ENCODE measurements at places on chromosomes 5 and 9. TPM values are rescaled to one million over a fixed set of nuclear protein-coding genes. Genes with fewer than 3 reads are reported as not detected.

GRCh38 chr9:72984991-72985390, 32.1 kb upstream of the ALDH1A1 start:
- no peak for DNase-seq

GRCh38 chr5:177524539-177524900, 7.8 kb upstream of the DDX41 start:
- no peak for DNase-seq

DNA sequence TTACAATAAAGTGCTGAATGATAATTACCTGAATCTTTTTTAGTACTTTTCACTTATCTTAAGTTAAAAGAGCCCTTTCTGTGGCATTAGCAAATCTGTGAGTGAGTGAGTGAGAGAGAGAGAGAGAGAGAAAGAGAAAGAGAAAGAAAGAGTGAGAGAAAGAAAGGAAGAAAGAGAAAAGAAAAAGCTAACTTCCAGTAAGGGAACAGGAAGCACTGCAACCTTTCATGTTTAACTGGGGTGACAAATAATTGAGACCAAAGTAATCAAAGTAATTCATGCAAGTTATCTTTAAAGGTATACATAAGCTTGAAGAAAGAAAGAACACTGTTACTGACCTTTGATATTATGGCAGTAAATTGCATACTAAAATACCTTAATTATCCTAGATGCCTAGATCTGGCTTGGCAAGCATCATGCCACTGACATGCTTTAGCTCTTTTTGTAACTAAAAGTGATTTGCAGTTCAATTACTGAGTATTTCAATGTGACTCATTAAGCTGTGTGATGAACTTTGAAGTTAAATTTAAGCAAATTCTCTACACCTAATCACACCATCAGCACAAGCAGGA, 21.7 kb downstream of the FEM1C start:
- no peak for DNase-seq

DNA sequence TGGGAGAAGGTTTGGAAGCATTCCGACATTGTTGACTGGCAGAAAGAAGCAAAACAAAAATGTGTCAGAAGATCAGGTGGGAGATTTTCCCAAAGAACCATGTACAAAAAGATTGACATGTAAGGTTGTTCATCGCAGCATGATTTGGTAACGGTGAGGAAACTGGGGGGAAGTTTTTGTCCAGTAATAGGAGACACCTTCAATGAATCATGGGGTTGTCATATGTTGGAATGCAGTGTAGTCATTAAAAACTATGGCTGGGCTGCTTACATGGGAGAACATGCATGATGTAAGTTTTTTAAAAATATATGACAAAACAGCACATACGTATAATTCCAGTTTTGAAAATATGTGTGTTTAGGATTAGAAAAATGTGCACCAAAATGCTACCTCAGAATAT, 50.5 kb downstream of the HSD17B3 start:
- no peak for DNase-seq

DNA sequence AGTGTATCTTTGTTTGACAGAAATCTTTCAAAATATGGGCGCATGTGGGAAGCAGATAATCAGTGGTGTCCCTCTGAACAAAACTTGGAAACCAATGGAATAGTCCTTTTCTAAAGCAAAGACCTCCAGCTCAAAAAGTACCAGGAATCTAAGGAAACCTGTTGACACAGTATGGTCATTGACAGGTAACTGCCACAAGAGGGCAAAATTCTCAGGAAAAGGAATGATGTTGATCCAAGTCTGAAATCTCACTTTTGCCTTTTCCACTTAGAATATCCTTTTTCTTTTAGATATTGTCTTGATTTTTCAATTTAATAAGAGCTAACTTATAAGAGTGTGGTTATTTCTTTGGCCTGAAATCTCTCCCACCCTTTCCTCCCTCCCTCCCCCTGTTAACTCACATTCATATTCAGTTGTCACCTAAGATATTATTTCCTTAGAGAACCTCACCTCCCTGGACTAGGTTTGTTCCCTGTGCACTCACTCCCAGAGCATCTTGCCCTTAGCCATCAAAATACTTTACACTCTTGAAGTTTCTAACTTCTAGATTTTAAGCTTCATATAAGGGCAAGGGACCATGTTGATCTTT, 59.0 kb upstream of the BARX1 start:
- no peak for DNase-seq

DNA sequence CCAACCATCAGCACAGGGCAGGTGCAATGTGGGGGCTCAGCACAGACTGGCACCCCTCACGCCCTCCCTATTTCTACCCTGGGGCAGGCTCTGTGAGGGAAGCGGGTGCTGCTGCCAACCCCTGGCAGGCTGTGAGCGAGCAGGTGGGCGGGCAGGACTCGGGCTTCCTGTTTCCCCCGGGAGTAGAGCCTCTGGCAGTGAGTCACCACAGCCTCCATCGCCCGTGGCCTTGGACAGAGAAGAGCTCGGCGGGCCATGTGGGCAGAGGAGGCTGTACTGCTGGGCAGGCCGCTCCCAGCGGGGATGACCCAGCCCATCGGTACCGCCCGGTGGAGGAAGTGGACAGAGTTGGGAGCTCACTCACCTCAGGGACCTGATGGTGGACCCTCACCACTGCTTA, 16.6 kb downstream of the KCNT1 start:
- DNase-seq = no peak

DNA sequence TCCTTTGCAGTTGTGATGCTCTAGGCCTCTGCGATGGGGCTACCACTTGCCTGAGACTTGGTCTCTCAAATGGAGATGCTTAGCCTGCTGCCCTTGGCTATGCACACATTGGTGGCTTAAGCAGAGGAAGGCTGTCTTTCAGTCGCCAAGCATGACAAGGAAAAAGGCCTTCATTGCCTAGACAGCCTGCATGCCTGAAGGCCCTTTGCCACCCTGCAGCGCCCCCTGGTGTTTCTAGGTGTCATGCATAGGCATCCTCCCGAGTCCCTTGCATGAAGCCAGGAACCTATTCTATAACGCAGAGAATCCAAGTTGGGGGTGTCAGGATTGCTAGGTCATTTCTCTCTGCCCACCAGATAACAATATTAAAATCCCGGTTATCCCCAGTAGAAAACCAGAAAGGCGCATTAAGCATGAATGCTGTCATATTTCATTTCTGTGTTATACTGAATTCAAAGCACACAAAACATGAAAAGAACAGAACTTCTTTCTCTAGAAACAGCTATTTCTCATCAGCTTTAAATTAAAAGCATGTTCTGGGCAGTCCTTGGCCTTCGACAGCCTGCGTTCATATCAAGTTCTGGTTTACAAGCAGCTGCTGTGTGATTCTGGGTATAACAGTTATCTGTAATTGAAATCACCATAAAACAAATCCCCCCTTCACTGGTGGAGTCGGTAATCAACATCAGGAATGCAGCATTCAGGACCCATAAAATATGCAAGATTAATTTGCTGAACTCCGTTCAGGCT, 59.7 kb upstream of the TRPC7 start:
- DNase-seq = no peak

GRCh38 chr9:135126451-135127187, 39.2 kb downstream of the OLFM1 start:
- no peak for DNase-seq

DNA sequence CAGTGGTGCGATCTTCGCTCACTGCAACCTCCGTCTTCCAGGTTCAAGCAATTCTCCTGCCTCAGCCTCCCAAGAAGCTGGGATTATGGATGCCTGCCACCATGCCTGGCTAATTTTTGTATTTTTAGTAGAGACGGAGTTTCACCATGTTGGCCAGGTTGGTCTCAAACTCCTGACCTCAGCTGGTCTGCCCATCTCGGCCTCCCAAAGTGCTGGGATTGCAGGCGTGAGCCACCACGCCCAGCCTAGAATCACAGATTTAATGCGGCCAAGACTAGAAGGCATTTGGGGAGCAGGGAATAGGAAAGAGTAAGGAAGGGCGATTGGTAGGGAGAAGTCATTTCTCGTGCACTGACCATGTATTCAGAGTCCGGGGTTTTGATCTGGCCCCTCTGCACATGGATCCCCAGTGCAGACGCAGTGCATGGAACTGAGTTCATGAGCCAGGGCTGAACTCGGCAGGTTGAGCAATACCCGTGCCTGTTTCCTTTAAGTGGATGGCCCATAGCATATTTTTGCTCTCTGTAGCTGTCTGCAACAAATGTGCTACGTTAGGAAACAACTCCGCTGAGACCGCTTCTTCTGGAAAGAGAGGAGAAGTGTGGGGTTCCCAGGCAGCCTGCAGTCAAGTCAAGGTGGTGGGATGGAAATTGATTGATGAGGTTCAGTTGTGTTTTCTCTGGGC, 3.4 kb upstream of the HMCN2 start:
- DNase-seq = peak; percentile 53

DNA sequence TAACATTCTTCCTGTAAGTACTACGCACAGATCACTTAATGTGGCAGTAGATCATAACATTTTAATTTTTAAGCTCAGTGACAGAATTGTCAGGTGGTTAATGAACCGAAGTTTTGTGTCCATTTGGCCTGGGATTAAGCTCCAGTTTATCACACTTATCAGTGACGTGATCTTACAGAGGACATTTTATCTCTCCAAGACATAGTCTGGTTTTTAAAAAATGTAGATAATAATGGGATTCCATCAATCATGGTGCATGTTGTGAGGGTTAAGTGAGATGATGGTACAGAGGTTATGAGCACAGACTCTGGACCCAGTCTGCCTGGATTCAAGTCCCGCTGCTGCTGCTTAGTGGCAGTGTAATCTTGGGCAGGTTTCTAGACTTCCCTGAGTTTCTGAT, 66.0 kb upstream of the ZFAND5 start:
- DNase-seq = no peak

DNA sequence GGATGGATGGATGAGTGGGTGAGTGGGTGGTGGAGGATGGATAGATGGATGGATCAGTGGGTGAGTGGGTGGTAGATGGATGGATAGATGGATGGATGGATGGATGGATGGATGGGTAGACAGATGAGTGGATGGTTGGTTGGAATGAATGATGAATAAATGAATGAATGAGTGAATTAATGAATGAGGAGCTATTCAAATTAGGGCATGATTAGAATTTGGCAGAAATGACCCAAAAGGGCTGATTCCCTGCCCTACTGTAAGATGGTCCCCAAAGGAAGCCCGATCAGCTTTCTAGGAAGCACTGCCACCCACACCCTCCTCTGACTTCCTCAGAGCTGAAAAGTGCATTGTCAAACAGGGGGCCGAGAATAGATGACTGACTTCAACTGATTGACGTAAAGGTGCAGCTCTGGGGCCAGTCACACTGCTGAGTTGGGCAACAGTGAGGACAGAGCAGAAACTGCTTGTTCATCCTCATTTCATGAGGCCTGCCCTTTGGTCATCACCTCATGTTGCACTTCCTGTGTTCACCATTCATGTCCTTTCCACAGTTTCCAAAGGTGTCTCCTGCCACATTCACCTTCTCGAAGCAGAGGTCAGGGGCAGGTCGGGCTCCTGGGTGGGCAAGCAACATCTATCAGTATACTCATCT, 34.3 kb downstream of the NIPAL4 start:
- peak; percentile 84 for DNase-seq

GRCh38 chr9:112166176-112167140, 8.6 kb downstream of the SUSD1 start:
- no peak for DNase-seq

GRCh38 chr5:83844449-83845068, 123.9 kb upstream of the HAPLN1 start:
- no peak for DNase-seq

DNA sequence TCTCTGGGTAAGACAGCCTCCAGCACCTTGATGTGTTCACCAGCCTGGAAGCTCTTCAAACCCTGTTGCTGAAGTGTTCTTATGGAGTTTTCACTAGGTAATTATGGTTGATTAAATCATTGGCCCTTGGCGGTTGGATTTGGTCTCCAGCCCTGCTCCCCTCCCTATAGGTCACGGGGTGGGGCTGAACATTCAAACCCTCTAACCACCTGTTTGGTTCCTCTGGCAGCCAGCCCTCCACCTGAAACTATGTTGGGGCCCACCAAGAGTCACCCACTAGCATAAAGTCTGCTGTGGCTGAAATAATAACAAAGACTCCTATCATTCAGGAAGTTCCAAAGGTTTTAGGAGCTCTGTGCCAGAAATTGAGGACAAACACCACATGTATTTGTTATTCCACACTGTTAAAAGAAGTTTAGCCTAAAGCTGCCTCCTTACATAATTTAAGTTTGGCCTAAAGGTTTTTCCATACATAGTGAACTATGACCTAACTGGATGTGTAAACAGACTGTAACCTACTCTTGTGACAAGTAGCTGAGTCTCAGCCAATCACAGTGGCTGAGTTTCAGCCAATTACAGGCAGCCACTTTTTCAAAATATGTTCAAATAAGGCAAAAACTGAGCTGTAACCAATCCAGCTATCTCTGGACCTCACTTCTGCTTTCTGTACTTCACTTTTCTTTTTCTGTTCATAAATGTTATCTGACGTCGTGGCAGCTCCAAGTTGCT, 34.8 kb downstream of the TMEM252 start:
- DNase-seq = no peak

GRCh38 chr9:81890104-81890503, 38.1 kb upstream of the SPATA31D4 start:
- DNase-seq = no peak

DNA sequence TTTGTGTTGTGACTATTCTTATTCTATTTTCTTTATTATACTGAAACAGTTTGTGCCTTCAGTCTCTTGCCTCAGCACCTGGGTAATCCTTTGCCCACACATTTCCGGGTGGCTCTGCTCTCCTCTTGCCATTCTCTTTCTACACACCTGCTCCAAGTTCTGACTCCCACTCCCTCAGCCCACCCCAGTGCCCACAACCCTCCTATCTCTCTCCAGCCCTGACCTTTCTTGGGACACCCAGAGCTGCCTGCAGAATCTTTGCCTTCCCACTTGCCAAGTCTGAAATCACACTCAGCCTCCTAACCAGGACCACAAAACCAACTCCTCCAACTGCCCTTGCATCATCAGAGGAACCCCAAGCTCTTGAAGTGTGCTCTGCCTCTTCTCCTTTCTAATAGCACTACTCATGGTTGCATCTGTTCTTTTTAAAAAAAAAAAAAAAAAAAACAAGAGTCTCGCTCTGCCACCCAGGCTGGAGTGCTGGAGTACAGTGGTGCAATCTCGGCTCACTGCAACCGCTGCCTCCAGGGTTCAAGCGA, 4.1 kb downstream of the SWI5 start:
- no peak for DNase-seq

DNA sequence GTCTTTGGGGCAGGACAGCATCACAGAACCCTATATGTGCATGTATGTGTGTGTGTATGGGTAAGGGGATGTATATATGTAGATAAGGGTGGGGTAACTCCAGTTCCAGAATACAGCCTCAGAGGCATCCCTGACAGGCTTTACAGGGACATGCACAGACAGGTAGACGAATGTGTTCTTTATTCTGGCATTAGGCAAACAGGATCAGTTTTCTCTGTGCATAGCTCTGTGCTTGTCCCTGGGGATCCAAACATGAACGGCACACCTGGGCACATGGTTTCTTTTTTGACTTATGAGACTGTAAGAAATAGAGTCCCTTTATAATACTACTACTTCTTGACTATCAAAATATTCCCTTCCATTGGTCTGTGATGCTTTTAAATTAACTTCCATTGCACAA, 120.6 kb downstream of the TRIO start:
- DNase-seq = no peak

IFNA5 gene
- total RNA-seq = not detected

ADAMTS12 gene
- total RNA-seq = 2.8 TPM

WHRN gene
- total RNA-seq = 0.35 TPM

SEMA5A gene
- 75.8 TPM for total RNA-seq

PCSK5 gene
- total RNA-seq = 6.2 TPM

LIFR gene
- total RNA-seq = 30.9 TPM

F12 gene
- total RNA-seq = not detected

CKMT2 gene
- 1,231 TPM for total RNA-seq

PFN3 gene
- not detected for total RNA-seq

HACD4 gene
- 0.65 TPM for total RNA-seq

Measured in cardiac septum (tissue), 1 donor.